ENCODE measurements at places on chromosomes 6 and 20. TPM values are rescaled to one million over a fixed set of nuclear protein-coding genes. Genes with fewer than 3 reads are reported as not detected.

DNA sequence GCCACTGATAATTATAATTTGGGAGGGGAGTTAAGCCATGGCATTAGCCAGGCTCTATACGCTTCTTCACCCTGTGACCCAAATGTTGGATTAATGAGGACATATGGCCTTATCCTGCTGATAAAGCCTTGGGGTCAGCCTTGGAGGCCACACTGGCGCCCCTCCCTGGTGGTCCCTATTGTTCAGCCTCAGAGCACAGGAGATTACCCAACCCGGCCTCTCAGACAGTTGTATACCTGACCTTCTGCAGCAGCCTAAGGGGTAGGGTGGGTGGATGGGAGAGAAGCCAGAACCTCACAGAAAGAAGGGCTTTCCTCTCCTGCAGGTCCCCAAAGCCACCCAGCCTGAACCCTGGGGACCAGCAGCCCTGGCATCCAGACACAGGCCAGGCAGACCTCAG, 76.8 kb downstream of the LINC00237 start:
- DNase-seq, result no peak

DNA sequence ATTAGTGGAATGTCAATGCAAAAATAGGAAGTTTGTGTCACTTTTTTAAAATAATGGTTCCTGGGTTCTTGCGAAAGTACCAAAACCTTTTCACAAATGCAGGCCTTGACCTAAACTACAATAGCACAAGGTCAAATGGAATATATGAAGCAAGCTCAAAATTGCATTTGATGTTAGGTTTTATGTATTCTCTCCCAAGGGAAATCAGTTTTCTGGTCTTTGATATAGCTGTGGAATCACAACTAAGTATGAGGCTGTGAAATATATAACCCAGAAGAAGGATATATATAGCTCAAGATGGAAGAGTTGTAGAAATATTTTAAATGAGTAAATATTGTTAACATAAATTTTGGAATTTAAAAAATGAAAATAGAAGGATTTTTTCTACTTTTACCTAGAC, 327.3 kb downstream of the RIMS1 start:
- no peak for DNase-seq

- DNase-seq, result peak; percentile 77
Observed at GRCh38 chr6:99802396-99803031, 191.5 kb downstream of the MCHR2 start.

DNA sequence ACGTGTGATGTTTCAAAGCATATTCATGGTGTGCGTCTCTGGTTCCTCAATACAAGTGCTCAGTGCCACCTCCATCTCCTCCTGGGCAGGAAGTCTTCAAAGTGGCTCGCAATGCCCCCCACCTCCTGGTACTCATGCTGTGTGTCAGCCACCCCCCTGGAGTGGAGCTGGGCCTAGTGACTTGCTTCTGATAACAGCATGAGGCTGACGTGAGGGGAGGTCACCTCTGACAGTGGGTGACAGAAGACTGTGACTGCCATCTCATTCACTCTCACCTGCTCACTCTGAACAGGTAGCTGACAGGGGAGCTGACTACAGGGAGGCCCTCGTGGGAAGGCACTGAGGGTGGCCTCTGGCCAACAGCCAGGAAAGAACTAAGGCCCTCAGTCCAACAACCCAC, 92.4 kb upstream of the NFATC2 start:
- no peak for DNase-seq

- DNase-seq, result no peak
Observed at GRCh38 chr6:165060720-165061119, 248.7 kb downstream of the C6orf118 start.

- DNase-seq, result no peak
Observed at GRCh38 chr6:12048609-12049008, 36.5 kb downstream of the HIVEP1 start.

GRCh38 chr6:52704060-52704459, 33.1 kb downstream of the TMEM14A start:
- DNase-seq, result no peak

GRCh38 chr6:44266347-44266746, 996 bp upstream of the NFKBIE start:
- no peak for DNase-seq

GRCh38 chr20:5789827-5790226, 39.6 kb downstream of the SHLD1 start:
- DNase-seq, result no peak

DNA sequence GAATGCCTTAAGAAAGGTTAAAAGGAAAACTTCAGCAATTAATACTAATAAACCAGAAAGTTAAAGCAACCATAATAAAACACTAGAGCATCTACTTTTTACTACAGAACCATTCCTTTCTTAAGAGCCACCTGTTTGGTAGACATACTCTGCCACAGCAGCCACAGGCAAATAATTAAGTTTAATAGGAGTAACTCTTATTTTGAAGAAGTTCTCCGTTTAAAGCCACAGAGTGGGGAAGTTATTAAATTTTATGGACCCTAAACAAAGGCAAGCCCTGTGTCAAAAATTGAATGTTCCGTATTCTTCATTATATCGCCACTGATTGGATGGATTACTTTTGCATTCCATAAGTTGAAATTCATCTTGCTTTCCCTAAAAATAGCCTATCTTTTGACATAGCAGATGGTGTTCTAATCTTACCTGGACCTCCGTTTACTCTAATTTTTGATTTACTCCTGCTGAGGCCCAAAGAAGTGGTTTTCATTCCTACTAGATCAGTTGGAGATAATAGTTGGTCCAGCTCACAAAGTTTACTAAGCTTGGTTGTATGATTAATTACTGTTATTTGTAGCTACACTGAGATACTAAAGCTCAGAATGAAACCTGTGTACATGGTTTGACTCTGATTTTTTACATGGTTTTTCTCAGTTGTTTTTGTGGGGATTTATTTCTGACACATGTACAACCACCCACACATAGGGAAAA, 140.4 kb upstream of the SUPT3H start:
- DNase-seq, result no peak

GRCh38 chr20:63930971-63931553, 25.2 kb downstream of the UCKL1 start:
- no peak for DNase-seq

DNA sequence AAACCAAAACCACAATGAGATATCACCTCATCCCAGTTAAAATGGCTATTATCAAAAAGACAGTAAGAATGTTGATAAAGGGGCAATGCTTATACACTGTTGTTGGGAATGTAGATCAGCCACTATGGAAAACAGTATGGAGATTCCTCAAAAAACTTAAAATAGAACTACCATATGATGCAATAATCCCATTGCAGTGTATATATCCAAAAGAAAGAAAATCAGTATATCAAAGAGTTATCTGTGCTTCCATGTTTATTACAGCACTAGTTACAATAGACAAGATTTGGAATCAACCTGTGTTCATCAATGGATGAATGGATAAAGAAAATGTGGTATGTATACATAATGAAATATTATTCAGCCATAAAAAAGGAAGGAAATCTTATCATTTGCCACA, 3.5 kb upstream of the FABP7 start:
- no peak for DNase-seq

The ZNF311 gene
- total RNA-seq, result 2.8 TPM

The ANKRD6 gene
- 14.9 TPM for total RNA-seq

The KCNK17 gene
- total RNA-seq, result 2.2 TPM
